ENCODE measurements at places on chromosomes 13 and 19. TPM values are rescaled to one million over a fixed set of nuclear protein-coding genes. Genes with fewer than 3 reads are reported as not detected.

IGFL2 gene
- total RNA-seq, result not detected

IL12RB1 gene
- total RNA-seq, result 78.6 TPM

SYMPK gene
- total RNA-seq, result 97.3 TPM

KLK15 gene
- total RNA-seq, result not detected

NEK5 gene
- total RNA-seq, result not detected

ATXN8OS gene
- total RNA-seq, result not detected

TEX29 gene
- total RNA-seq, result not detected

PDX1 gene
- total RNA-seq, result not detected

EDDM13 gene
- total RNA-seq, result 2.9 TPM

TINCR gene
- 0.68 TPM for total RNA-seq

GIPC3 gene
- 0.31 TPM for total RNA-seq

CRB3 gene
- total RNA-seq, result 1.1 TPM

ACER1 gene
- 0.26 TPM for total RNA-seq

CD79A gene
- 17.4 TPM for total RNA-seq

CYP4F3 gene
- not detected for total RNA-seq

DMWD gene
- 20.6 TPM for total RNA-seq

GPR4 gene
- total RNA-seq, result not detected

NUDT19 gene
- total RNA-seq, result 12.9 TPM

ETHE1 gene
- 67.9 TPM for total RNA-seq

ZFP14 gene
- total RNA-seq, result 5.4 TPM

ALOX5AP gene
- 71.0 TPM for total RNA-seq

DKKL1 gene
- total RNA-seq, result not detected

FAM216B gene
- total RNA-seq, result not detected

CCNA1 gene
- 0.37 TPM for total RNA-seq

ADGRE3 gene
- not detected for total RNA-seq

B9D2 gene
- 10.6 TPM for total RNA-seq

OR7D2 gene
- total RNA-seq, result not detected

ERICH6B gene
- not detected for total RNA-seq

PCDH17 gene
- not detected for total RNA-seq

APOC4 gene
- total RNA-seq, result not detected

ATP4B gene
- not detected for total RNA-seq

MTUS2 gene
- not detected for total RNA-seq

PEAK3 gene
- 0.16 TPM for total RNA-seq

COX6B2 gene
- total RNA-seq, result not detected

DPRX gene
- not detected for total RNA-seq

VSTM2B gene
- total RNA-seq, result not detected

BEST2 gene
- not detected for total RNA-seq

TUBA3C gene
- not detected for total RNA-seq

ELSPBP1 gene
- total RNA-seq, result not detected

SPRED3 gene
- 1.3 TPM for total RNA-seq

KL gene
- 0.11 TPM for total RNA-seq

PPM1N gene
- 1.6 TPM for total RNA-seq

KCNK6 gene
- total RNA-seq, result 13.7 TPM

C13orf46 gene
- 3.1 TPM for total RNA-seq

ZNF66 gene
- 18.5 TPM for total RNA-seq

FXYD5 gene
- total RNA-seq, result 338 TPM

FBXO17 gene
- total RNA-seq, result not detected

PROZ gene
- total RNA-seq, result not detected

FXYD3 gene
- not detected for total RNA-seq

TRAPPC2B gene
- total RNA-seq, result 8.6 TPM

FGF21 gene
- not detected for total RNA-seq

STOML3 gene
- total RNA-seq, result not detected

C1QTNF9 gene
- total RNA-seq, result not detected

CYP2A6 gene
- total RNA-seq, result not detected
